ENCODE measurements at places on chromosomes 3 and 15.

GRCh38 chr15:60477916-60478565, 901 bp downstream of the ICE2 start:
- DNase-seq, result no peak

- no peak for DNase-seq
Measured at GRCh38 chr3:18951333-18951732, 197.0 kb upstream of the KCNH8 start.

- no peak for DNase-seq
Measured at GRCh38 chr3:150725548-150725947, 21.8 kb upstream of the ERICH6 start.

DNA sequence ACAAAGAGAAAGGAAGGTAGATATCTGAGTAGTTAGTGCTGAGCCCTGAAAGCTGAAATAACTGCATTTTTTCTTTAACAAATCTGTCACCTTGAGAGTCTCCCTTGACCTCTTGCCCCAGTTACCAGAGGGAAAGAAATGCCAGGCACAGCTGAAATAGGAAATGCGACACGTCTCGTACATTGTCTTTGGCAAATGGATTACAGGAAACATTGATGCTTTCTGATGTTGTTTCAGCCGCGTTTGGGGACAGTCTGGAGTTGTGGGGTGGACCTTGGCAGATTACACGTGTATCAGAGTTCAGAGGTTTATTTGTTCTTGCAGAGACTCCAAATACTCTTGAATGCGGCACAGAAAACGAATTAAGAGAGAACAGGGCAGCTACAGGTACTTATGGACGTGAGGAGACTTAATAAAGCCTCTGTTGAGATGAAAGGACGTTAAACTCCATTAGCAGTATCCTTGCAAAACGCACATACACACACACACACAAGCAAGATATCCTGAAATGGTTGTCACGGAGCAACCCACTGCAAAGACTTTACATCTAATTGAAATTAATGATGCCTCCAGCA, 272.8 kb upstream of the RORA start:
- no peak for DNase-seq

- DNase-seq, result no peak
Measured at GRCh38 chr15:28980709-28981350, 95.1 kb downstream of the APBA2 start.

DNA sequence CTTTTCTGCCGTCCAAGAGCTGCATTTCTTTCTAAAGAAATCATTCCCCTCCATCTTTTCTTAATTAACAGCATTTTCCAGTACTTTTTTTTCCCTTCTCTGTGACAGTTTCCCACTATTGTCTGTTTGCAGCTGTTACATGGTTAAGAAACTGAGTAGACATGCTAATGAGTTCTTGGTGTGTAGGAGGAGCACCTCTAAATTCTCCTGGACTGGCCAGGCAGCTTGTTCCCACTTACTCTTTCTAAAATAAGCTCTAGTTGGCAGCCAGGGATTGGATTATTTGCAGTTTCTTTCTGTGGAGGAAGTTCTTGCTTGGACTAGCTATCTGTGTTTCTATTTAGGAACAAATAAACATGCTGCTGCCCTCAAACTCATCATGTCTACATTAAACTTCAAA, 235.1 kb upstream of the GAP43 start:
- DNase-seq, result no peak

GRCh38 chr3:5376761-5377160, 189.3 kb downstream of the EDEM1 start:
- DNase-seq, result no peak

- DNase-seq, result no peak
Measured at GRCh38 chr3:45551214-45552010, 43.1 kb upstream of the LIMD1 start.

DNA sequence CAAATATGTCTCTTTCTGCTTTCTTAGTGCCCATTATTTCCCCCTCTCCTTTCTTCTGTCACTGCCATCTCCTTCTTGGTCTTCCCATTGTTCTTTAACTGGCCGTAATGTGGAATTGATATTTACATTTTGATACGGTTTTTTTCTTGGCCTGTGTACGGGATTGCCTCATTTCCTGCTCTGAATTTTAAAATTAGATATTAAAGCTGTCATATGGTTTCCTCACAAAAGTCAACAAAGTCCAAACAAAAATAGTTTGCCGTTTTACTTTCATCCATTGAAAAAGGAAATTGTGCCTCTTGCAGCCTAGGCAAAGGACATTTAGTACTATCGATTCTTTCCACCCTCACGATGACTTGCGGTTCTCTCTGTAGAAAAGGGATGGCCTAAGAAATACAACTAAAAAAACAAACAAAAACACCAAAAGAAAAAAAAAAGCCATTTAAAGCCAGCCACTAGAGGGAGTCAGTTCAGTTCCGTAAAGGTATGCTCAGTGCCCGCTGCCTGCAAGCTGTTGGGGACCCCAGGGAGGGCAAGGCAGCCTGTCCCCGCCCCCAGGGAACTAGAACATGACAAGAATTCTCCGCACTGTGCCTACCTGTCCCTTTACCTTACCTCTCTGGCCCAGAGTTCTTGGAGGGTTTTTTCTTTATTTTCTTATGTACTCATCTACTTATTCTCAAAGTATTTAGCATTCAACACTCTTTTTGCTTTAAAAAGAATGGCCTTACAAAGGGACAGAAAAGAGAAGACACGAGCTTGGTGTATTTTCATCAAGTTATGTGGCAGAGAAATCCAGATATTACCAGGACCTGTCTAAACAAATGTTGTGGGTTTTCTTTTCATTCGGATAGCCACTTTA, 30.0 kb upstream of the NR2E3 start:
- no peak for DNase-seq

DNA sequence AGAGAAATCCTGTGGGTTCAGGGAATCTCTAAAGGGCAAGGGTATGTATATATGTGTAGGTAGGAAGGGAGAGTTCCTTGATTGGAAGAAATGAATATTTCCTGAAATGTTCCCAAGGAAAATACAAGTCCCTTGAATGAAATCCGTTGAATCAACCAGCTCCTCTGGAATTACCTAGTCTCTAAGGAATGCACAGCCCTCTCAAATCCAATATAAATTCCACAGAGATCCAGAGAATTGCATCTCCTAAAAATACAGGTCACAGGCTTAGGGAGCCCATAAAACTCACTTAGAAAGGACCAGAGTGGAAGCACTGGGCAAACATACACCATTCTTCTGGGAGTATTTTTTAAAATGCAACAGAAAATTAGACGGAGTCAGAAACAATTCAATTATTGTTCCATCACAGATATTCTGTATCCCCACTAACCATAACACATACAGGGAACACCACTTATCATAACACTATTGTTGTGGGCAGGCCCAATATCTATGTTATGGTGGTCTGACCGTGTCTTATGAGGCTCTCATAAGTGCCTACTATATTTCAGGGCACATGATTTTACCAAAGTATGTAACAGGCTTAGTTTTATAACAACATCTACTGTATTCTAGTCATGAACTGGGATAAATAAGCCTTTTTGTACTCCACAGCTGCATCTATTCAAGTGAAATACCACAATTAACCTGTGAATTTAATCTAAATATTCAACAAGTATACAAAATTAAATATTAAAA, 43.7 kb downstream of the IGSF11 start:
- DNase-seq, result no peak

- DNase-seq, result no peak
Measured at GRCh38 chr3:112013784-112014143, 15.0 kb downstream of the TAGLN3 start.

DNA sequence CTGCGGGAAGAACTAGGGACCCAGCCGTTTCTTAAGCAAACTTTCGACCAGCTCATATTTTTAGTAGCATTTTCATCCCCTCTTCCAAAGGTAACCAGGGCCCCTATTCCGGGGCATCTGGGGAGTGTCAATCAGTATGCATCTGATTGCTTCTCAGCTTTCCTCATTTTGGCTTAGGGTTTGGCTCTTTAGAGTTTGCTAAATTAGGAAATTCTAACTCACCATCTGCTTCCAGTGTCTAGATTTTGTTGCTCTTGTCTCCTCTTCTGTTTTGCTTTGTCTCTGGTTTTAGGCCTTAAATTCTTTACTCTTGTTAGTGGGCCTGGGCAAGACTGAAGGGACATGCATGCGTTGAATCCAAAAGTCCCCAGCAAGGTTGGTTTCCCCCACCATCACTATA, 9.6 kb upstream of the ABTB1 start:
- no peak for DNase-seq

- no peak for DNase-seq
Measured at GRCh38 chr3:157775446-157775845, 272.2 kb upstream of the VEPH1 start.

- no peak for DNase-seq
Measured at GRCh38 chr3:160617636-160618035, 52.3 kb upstream of the KPNA4 start.

GRCh38 chr3:9779721-9780457, 10.1 kb upstream of the CAMK1 start:
- DNase-seq, result no peak

DNA sequence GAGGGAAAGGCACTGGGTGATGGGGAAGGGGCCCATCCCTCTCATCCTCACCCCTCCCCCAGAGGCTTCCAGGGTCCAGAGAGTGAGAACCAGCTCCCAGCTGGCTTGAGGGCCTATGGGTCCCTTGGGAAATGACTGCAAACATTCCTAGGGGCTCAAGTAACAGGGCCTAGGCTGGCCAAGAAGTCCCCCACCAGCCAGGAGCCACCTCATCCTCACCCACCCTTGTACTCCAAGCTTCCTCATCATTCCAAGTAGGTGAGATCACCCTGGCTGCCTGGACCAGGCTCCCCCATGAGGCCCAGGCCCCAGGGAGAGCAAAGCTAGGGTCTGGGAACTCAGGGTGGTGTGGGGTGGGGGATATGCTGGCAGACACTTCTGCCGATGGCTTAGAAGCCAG, 14.8 kb downstream of the LOXL1 start:
- no peak for DNase-seq

DNA sequence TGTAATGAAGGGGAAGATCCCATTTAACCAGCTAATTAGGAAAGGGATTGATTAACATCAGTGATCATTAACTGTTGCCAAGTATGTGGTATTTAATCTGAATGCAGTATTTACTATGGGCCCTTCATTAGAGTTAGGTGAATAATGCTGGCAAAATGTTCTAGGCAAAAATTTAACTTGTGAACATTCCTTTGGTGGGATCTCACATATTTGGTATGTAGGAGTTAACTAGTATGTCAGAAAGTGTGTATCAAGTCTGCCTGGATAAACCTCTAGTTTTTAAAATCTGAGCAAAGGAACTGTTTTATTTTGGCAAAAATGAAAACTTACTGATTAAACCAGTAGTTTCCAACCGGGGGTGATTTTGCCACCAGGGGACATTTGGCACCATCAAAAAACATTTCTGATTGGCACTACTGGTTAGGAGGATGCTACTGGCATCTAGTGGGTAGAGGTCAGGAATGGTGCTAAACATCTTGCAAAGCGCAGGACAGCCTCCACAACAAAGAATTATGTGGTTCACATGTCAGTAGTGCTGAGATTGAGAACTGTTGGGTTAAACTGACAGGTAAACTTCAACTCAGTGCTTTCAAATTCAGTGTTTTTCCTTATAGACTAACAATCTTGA, 22.5 kb downstream of the LRTM1 start:
- DNase-seq, result no peak

DNA sequence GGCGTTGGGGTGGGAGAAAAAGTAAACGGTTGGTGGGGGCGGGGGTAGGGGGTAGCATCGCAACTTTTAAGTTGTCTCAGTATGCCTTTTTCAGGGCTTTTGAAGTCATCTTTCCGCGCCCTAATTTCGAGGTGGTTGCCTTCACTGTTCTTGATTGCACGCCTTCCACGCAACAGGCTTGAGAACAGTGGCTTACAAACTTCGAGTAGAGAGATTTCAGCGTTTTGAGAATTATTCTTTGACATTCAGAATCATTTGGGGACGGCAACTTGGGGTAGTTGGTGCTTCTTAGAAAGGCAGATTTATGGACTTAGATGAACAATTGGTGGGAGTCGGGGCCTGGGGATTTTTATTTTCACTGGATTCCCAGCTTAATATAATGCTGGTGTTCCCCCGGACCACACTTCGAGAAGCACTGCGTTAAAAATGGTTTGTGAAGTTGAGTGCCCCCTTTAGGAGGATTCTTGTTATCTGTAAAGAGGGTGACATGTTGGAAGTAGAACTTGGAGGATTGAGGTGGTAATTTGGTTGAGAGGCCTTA, 880 bp downstream of the PPP4R2 start:
- DNase-seq, result peak; percentile 56

DNA sequence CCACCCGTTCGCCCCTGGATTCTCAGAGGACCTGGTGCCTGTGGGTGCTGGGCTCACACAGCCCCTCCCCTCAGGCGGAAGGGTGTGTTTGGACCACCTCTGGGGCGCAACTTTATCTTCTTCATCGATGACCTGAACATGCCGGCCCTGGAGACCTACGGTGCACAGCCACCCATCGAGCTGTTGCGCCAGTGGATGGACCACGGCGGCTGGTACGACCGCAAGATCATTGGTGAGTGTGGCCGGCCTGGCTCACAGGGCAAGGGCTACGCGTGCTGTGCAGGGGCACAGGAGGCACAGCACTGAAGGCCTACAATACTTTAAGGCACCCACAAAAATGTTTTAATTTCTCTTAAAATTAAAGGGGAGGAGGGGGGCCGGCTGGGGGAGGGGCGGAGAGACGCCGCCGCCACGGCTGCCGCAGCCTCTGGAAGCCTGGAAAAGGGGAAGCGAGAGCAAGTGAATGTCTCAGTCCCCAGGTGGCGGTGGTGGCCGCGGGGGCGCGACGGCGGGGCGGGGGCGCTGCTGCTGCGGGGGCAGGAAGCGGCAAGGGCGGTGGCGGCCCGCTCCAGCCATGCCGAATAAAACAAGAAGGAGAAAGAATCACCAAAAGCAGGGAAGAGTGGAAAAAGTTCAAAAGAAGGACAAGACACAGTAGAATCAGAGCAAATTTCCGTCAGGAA, 56.8 kb downstream of the DNAH1 start:
- DNase-seq, result no peak

DNA sequence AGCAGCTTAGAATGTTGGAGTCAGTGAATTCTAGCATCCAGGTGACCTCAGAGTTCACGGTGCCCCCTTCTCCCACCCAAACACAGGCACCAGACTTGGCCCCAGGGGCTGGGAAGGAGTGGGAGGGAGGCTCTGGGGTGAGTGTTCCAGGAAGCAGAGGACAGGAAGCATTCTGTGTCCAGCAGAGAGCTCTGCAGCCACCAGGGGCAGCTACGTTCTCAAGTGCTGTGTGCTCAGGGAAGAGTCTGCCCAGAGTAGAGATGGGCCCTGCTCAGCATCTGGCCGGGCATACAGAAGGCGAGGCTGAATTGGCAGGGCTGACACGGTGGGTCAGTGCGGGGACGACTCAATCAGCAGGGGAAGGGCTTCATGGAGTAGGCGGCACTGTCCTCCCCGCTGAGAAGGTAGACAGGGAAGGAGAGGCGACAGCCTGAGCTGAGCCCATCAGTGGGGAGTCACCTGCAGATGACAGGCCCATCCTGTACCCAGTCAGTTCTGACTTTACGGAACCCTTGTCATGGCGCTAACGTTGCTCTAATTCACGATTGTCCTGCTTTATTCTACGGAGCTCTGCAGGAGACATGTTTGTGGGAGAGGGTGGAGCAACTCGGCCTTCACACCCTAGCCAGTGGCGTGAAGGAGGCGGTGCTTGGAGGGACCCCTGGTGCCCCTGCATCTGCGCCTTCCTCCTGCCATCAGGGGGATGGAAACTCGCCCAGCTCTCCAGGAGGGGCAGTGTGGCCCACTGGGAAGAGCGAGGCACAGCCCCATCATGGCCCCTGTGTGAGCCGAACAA, 82.2 kb downstream of the C3orf70 start:
- DNase-seq, result no peak

All from effector CD8-positive, alpha-beta T cell (primary cell).